Stimulated activated CD4-positive, alpha-beta T cell treated with anti-CD3 and anti-CD28 coated beads, Interleukin-1b, Interleukin-23, amount 100 ng/mL, for 1 hour (primary cell): ENCODE measurements at places on chromosomes 3 and 15.

GRCh38 chr3:161213644-161214043 is 7.5 kb upstream of the NMD3 start:
- DNase-seq, result no peak

GRCh38 chr3:188683032-188683521 is 488.7 kb upstream of the TPRG1 start:
- DNase-seq, result no peak

DNA sequence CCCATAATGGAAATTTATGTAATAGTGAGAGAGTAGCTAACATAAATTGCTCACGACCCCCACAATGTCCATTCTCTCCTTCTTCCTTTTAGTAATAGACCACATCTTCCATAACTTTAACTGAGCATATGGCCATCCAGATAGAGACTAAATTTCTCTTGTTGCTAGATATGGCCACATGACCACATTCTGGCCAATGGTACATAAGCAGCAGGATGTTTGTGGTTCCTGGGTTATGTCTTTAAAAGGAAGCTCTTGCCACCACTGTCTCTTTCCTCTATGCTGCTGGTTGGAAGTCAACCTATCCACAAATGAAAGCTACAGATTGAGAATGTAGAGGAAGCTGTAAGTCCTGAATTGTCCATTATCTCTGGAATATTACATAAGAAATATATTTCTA is 59.7 kb upstream of the NPHP3 start:
- no peak for DNase-seq

DNA sequence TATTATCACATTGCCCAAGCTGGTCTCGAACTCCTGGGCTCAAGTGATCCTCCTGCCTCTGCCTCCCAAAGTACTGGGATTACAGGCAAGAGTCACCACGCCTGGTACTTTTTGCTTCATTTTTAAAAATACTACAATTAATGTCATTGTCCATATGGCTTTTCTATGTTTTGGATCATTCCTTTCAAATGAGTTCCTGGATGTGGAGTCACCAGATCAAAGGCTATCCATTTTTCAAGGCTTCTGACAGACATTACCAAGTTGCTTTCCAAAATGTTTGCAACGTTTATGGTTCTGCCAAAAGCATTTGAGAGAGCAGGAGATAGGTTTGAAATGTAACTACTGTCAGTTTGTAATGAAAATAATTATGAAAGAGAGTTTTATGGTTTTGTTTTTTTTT is 34.2 kb upstream of the BCL2L10 start:
- no peak for DNase-seq

DNA sequence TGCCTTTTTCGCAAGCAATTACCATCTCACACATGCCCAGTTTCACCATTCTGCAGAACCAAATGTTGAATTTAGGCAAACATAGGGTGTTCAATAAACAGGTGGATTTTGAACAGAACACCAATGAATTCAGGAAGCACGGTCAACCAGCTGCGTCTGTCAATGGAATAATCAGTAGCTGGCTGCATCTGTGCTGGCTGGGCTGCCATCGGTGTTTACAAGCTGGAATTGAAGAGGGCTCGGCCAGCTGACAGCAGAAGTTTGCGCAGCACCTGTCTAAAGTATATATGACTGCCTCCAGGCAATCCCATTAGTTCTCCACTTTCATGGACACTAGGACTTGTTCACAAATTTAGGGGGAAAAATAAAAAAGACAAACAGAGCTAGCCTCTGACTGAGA is 996.4 kb upstream of the CFAP20DC start:
- DNase-seq, result no peak

- no peak for DNase-seq
Measured at GRCh38 chr3:53500165-53500777, 5.9 kb downstream of the CACNA1D start.

- no peak for DNase-seq
Measured at GRCh38 chr3:120492103-120492502, 41.3 kb upstream of the FSTL1 start.

- no peak for DNase-seq
Measured at GRCh38 chr3:66644549-66644948, 143.7 kb upstream of the LRIG1 start.

- DNase-seq, result no peak
Measured at GRCh38 chr3:76505202-76505845, 534.6 kb upstream of the ROBO2 start.

DNA sequence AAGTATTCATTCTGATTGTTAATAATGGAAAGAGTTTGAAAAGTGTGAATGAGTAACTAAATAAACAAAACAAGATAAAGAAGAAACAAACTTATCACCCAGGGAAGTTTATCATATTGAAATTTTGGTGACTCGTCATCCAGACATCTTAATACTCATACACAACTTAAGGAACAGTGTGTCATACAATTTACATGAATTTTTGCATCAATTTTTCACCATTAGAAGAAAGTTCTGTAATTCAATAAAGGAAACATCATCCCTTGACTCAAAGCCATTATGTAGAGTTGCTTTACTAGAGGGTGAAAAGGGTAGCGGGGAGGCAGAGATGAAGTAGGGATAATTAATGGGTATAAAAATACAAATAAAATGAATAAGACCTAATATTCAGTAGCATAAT is 536.2 kb downstream of the GRM7 start:
- DNase-seq, result no peak

DNA sequence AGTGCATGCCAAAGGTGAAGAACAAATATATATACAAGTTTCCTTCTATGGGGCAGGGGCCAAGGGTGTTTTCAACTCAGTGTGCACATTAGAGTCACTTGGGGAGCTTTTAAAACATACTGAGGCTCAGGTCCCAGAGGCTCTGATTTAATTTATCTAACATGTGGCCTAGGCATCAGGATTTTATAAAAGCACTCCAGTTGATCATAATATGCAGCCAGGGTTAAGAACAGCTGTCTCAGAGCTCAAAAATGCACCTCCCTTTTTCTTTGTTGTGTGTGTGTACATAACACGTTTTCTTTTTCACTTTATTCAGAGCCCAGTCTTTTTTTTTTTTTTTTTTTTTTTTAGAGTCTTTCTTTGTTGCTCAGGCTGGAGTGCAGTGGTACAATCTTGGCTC is 57.9 kb upstream of the SETD2 start:
- DNase-seq, result no peak

- DNase-seq, result no peak
Measured at GRCh38 chr3:174767406-174767805, 91.7 kb upstream of the NAALADL2 start.

DNA sequence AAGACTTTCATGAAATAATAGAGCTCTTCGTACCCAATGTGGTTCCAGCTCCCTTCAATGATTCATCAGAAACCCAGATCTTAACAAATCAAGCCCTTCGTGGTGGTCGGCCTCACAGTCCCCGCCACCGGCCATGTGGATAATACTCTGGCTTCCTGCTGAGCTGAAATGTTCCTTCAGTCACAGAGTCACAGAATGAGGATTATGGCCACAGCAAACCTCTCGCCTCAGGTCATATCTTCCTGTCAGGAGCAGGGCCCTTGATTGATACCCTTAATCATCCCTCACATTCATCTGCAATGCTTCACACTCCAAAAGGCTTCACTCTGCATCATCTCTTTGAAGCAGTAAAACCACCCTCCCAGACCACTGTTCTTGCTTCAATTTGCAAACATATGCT is 452.6 kb downstream of the OCA2 start:
- DNase-seq, result no peak

DNA sequence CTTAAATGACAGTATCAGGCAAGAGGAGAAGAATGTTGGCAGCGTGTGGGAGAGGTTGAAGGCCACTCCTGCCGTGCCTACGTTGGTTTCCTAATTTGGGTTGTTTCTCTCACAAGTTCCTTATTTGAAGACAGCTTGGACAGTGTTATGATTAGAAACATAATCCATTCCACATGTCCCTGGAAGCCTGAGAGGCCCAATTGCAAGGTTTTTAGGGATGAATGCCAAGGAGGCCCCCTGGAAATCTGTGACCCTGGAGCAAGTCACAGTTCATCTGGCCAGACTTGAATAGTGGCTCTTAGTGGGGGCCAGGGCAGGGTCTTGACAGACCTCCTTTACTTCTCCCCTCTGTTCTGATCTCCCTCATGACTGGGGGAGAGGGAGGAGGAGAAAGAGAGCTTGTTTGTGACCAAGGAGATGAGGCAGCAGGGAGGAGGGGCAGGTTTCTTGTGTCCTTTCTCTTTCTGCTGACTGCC is 584.4 kb upstream of the TBL1XR1 start:
- no peak for DNase-seq

- DNase-seq, result no peak
Measured at GRCh38 chr3:146142757-146143156, 18.2 kb downstream of the PLOD2 start.

DNA sequence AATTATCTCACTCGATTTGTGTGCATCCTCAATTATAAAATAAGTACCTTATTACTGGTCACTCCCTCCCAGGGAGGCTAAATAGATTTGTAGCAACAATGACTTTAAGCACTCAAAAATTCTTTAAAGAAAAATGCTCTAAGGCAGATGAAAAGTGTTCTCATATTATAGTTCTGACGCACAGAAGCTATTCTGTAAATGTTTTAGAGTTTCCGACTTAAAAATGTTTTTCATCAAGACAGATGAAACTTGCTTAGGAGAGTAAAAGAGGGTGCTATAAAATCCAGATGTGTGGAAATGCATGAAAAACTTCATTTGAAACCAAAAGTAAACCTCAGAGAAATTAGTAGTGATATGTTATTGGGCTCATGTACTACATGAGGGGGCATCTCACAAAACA is 398.4 kb upstream of the KCNMB2 start:
- no peak for DNase-seq

GRCh38 chr3:133934996-133935842 is 39.5 kb upstream of the RAB6B start:
- no peak for DNase-seq

DNA sequence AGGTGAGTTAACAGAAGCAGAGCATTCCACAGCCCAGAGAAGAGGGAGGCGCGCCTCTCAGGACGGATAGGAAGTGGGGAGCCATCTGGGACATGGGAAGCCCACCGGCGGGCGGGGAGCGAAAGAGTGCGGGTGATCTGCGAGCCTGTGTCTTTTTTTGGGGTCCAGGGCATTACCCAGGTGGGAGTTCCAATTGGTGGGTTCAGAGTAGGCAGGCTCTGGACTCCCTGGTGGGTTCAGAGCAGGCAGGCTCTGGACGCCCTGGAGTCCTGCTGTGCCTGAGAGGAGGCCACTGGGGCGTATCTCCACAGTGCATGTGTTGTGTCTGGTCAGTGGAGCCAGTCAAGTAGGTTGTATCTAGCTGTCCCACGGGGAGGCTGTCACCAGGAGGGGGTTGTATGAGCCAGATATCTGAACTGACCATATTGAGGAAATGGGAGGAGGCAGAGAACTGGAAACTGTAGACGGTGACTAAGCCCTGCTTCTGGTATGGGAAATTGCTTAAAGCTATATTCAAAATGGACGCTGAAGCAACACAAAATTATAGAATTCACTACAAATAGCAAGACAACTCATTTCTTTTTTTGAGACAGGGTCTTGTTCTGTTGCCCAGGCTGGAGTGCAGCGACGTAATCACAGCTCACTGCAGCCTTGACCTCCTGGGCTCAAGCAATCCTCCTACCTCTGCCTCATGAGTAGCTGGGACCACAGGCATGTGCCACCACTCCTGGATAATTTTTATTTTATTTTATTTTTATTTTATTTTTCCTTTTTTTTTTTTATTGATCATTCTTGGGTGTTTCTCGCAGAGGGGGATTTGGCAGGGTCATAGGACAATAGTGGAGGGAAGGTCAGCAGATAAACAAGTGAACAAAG is 34.5 kb upstream of the CHST2 start:
- DNase-seq, result no peak

DNA sequence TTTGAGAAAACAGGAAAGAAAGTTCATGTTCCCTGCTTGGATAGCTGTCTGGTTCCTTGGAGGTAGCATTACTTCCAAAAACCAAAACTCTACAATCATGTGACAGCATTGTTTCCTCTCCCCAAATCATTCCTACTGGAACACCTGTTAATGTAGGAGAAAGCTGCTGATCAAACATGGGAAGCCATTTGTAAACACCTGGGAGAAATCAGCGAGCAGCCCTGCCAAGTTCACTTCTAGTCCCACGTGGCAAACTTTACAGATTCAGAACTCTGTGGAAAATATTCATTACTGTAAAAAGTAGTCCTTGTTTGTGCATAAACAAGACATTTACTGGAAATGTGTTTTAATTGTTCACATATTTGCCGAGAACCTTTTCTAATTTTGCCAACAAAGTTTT is 275.5 kb upstream of the AZI2 start:
- DNase-seq, result no peak

DNA sequence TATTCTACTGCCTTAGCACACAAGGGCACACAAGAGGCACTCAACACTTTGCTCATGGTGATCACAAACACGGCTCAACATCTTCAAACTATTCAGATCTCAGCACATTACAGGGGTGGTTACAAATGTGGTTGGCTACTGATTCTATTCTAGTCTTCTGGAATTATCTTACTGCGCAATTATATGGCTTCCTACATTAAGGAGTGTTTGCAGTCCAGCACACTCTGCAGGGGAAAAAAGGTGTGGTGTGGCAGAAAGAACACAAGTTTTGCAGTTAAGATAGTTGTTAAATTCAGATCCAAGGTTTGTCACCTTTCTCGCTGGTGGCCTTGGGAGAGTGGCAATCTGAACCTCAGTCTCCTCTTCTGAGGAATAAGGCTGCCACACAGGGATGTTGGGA is 31.9 kb downstream of the IGF2BP2 start:
- DNase-seq, result no peak

DNA sequence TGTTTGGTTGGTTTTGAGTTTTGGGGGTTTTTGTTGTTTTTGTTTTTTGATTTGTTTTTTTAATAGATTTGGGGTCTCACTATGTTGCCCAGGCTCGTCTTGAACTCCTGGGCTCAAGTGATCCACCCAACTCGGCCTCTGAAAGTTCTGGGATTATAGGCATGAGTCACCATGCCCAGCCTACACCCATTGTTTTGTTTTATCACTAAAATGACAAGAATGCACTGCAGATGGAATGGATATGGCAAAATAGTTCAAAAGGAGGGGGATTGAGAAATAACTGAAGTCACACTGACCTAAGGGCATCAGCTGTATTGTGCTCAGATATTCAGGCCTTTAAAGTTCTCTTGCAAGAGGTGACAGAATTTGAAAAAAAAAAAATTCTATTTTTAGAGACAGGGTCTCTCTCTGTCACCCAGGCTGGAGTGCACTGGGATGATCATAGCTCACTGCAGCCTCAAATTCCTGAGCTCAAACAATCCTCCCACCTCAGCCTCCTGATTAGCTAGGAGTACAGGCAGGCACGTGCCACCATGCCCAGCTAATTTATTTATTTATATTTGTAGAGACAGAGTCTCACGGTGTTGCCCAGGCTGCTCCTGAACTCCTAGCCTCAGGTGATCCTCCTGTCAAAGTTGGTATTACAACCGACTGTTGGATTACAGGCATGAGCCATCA is 4.4 kb upstream of the RASA2 start:
- no peak for DNase-seq

- no peak for DNase-seq
Measured at GRCh38 chr3:192835818-192836815, 81.5 kb downstream of the MB21D2 start.

- DNase-seq, result no peak
Measured at GRCh38 chr3:71850654-71851053, 65.7 kb upstream of the PROK2 start.

- DNase-seq, result no peak
Measured at GRCh38 chr15:99076109-99076508, 28.8 kb upstream of the SYNM start.

GRCh38 chr3:181383760-181384159 is 328.0 kb upstream of the SOX2 start:
- DNase-seq, result no peak
